Skin of body (tissue), 3 donors: ENCODE measurements at places on chromosomes 2 and 18. TPM values are rescaled to one million over a fixed set of nuclear protein-coding genes. Genes with fewer than 3 reads are reported as not detected.

The FBXO48 gene
- 0.79 TPM for total RNA-seq

The PLCD4 gene
- total RNA-seq, result 2.8 TPM

The TRIM54 gene
- 6.0 TPM for total RNA-seq

The AQP12B gene
- not detected for total RNA-seq

The LHCGR gene
- 1.5 TPM for total RNA-seq

The YWHAQ gene
- total RNA-seq, result 172 TPM

The ZNF892 gene
- 5.8 TPM for total RNA-seq

The GPN1 gene
- 22.9 TPM for total RNA-seq

The RNU2-63P gene
- not detected for total RNA-seq

The NGEF gene
- total RNA-seq, result 3.9 TPM

The GKN2 gene
- not detected for total RNA-seq

The TRABD2A gene
- 1.5 TPM for total RNA-seq

The ANKRD30BL gene
- 1.4 TPM for total RNA-seq

The SLC5A7 gene
- 0.10 TPM for total RNA-seq

The NFATC1 gene
- 18.7 TPM for total RNA-seq

The SPP2 gene
- not detected for total RNA-seq

The MDH1B gene
- 0.99 TPM for total RNA-seq

The ZDBF2 gene
- total RNA-seq, result 8.2 TPM

The CCDC68 gene
- 1.3 TPM for total RNA-seq

The UPP2 gene
- not detected for total RNA-seq

The PCBP1 gene
- total RNA-seq, result 80.8 TPM

The AKAIN1 gene
- not detected for total RNA-seq

The TP53I3 gene
- total RNA-seq, result 25.7 TPM

The NEURL3 gene
- 0.10 TPM for total RNA-seq

The NOSTRIN gene
- 9.4 TPM for total RNA-seq

The PCGF1 gene
- total RNA-seq, result 8.1 TPM

The ONECUT2 gene
- 0.10 TPM for total RNA-seq

The DES gene
- total RNA-seq, result 318 TPM

The MOGAT1 gene
- 2.5 TPM for total RNA-seq

The CD8B gene
- 0.59 TPM for total RNA-seq

The LDLRAD4 gene
- 28.2 TPM for total RNA-seq

The NYAP2 gene
- total RNA-seq, result 0.30 TPM

The LIMS4 gene
- 0.49 TPM for total RNA-seq

The LCT gene
- total RNA-seq, result under 0.01 TPM

The FNDC4 gene
- 10.6 TPM for total RNA-seq

The TMEM17 gene
- total RNA-seq, result 3.3 TPM

The UGT1A5 gene
- total RNA-seq, result not detected

The RNF125 gene
- total RNA-seq, result 8.6 TPM

The AQP4 gene
- total RNA-seq, result 1.5 TPM

The LYPD1 gene
- 0.99 TPM for total RNA-seq
